ENCODE measurements at places on chromosomes 4 and X. TPM values are rescaled to one million over a fixed set of nuclear protein-coding genes. Genes with fewer than 3 reads are reported as not detected.

SULT1E1 gene
- total RNA-seq: 0.12 TPM

FAM149A gene
- 22.5 TPM for total RNA-seq

RTL3 gene
- not detected for total RNA-seq

FMR1NB gene
- not detected for total RNA-seq

UGT2B11 gene
- total RNA-seq: not detected

ERAS gene
- not detected for total RNA-seq

DNA sequence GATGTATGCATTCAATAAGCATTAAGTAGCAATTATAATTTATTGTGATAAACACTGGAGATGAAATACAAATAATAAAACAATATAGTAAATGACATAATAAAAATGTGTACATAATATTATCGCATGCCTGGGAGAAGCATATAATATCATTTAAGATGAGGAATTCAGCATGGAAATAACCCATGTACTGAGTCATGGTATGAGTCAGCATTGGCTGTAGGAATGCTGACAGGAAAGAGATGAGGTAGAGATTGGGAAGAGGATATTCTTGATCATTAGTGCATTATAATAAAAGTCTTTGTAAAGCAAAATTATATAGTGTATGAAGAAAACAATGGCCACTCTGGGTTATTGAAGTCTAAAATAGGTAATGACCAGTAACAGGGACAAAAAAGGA lies 82.8 kb downstream of the MAGEB10 start:
- no peak for DNase-seq

DNA sequence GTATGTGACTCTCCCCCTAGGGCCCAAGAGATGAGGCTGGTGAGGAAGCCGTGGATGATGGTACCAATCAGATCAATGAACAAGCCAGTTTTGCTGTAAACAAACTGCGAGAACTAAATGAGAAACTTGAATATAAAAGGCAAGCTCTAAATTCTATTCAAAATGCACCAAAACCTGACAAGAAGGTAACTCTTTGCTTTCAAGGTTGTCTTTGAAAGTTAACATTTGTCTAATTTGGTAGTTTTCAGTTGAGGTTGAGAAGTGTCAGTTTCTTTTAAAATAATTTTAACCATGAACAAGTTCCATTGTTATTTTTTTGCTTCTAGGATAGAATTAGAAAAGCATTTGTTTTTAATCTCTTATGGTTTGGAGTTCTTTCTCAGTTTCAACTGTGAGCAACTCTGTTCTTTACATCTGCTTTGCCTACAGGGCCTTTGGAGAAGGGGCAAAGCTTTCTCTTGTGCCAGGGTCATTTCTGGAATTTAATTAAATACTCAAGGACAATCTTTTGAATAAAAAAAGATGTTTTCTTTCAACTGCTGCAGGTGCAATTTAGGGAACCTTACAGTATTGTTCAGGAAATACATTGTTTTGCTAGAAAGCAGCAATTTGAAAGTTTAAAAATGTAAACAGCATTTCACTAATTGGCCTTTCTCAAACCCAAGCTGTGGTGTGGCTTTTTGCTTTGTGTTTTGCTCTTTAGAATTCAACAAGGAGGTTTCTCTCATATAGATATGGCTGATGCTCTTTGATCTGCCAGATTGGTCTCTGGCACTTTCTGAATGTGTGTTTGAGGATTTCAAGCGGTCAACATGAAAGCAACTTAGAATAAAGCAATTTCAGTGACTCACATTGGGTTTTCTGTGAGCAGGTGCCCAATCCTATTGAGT lies 62.9 kb downstream of the LRP2BP start:
- DNase-seq: no peak

- DNase-seq: no peak
Measured at GRCh38 chrX:11611965-11612364, 53.8 kb downstream of the ARHGAP6 start.

- no peak for DNase-seq
Measured at GRCh38 chrX:136021160-136021559, 35.9 kb downstream of the SLC9A6 start.

GRCh38 chr4:42366959-42367358 lies 30.3 kb upstream of the SHISA3 start:
- DNase-seq: no peak
